ENCODE measurements at places on chromosomes 4 and X.
A peak's percentile ranks its signal among the peaks of the same experiment; 100 is the strongest.

DNA sequence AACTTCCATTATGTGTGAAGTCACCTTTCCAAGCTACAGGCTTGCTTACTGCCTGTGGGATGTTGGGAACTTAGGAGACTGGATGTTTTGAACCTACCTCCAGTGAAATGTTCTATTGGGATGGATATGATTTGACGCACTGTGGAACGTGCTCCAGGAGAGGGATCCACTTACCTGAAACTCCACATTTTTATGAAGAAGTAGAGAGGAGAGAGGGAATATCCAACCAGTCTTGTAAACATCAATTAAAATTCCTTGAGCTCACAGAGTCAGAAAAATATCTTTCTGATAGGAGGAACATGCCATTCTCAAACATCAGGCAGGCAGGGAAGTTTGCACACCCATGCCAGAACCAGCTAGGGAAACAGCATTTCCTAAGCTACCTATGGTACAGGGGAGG is 91.1 kb upstream of the MAOA start:
- no peak for DNase-seq

DNA sequence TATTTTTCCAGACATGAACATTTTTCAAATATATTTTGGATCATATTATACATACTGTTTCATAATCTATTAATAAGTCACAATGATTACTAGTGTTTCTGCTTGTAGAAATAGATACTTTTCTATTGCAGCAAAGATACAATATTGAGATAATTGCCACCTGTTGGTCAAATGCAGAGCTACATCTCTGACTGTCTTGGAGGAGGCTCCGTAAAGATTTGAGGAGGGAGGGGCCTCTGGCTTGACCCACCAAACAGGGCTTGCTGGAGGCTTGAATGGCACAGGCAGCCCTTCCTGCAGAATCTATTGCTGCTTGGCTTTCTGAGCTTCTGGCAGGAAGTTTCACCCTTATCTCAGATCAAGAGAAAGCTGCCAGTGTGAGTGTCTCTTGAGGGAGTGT is 99.3 kb upstream of the ARMCX2 start:
- DNase-seq: peak; percentile 4

DNA sequence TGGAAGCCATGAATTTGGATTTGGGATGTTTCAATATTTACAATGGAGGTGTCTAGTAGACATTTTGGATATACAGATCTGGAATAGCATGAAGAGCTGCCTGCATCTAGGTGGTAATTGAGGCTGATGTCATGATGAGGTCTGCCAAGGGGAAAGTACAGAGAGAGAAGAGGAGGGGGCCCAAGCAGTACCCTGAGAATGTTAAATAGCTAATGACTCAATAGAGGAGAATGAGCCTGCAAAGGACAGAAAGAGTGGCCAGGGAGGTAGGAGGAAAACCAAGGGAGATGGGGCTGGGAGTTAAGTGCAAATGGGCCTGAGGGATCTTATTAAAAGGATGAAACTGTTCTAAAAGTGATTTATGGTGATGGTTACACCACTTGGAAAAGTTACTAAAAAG is 182.2 kb upstream of the KIT start:
- no peak for DNase-seq

GRCh38 chr4:111556141-111556781 is 589.0 kb upstream of the FAM241A start:
- DNase-seq: no peak

GRCh38 chr4:8396762-8397406 is 43.6 kb downstream of the ACOX3 start:
- DNase-seq: no peak

DNA sequence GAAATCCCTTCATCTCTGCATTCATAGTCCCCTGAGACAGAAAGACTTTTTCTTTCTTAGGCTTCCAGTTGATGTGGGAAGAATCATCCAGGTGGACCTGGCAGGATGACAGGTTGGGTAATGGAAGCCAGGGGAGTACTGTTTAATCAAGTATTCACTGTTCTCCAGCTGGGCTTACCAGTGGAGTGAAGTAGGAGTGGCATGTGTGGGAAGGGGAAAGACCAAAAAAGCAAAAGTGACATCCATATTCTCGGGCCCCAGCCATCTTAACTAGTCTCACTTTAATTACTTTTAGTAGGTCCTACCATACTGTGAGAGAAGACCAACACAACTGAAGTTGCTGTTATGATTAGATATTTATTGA is 18.5 kb downstream of the VSIG4 start:
- no peak for DNase-seq

- DNase-seq: no peak
Measured at GRCh38 chr4:13455411-13455810, 28.7 kb downstream of the RAB28 start.

- DNase-seq: no peak
Measured at GRCh38 chr4:7680106-7680505, 245.4 kb upstream of the PSAPL1 start.

Data from activated gamma-delta T cell treated with Interleukin-2 at 50 U/mL for 16 hours (primary cell).